Tibial nerve (tissue), 4 donors: ENCODE measurements at places on chromosomes 16 and 17. TPM values are rescaled to one million over a fixed set of nuclear protein-coding genes. Genes with fewer than 3 reads are reported as not detected.

GRCh38 chr16:60027351-60027750 is 1293.2 kb upstream of the GOT2 start:
- DNase-seq: no peak

- DNase-seq: no peak
Observed at GRCh38 chr17:73546770-73547536, 97.3 kb downstream of the SDK2 start.

DNA sequence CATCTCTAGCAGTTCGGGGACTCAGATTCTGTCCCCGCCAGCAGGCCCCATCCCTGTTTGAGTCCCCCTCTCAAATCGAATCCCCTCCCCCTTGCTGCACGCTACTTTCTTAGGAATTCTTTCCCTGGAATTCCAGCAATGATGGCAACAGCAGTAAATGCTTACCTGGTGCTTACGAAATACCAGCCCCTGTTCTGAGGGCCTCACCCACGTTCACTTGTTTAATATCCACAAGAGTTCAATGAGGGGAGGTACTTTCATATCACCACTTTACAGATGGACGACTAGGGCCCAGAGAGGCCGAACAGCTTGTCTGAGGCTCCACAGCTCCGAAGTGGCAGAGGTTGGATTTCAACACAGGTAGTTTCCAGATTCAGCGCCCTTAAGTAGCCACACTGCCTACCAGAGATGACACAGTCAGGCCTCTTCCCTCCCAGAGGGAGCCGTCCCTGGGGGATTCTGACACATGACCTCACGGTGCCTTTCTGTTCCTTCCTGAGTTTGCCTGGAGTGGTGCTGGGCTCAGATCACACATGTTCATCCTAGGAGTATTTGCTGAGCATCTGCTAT is 120.7 kb upstream of the GSE1 start:
- DNase-seq: no peak

DNA sequence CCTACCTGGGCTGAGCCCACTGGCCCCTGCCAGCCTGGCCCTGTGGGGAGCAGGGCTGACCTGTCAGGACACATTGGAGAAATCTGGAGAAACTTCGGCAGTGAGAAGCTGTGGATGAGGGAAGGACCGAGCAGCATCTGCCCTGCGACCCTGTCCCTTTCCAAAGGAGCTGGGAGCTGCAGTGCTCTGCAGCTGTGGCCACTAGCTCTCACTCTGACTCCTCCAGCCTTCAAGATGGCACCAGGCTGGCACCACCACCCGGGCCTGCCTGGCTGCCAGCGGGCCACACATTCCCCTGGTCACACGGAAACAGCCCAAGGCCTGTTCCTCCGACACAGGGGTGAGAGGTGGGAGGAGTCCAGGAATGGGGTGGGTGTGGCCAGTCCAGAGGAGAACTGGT is 30.1 kb downstream of the CD300LG start:
- no peak for DNase-seq

DNA sequence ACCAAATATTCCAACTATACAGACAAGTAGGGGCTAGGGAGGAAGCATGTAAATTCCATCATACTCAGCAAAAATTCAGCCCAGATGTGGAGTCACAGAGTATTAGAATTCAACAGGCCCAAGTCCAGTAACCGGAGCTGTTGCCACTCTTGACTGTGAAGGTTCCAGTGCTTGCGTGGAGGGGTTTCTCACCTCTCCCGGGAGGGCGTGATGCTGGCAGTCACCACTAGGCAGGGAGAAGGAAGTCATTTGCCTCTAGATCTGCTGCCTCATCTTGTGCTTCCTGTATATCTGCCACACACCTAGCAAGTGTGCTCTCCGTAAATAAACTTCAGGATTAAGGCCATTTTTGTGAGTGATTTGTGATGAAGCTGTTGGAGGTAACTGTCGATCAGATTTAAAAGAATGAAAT is 1.0 kb upstream of the CKLF start:
- DNase-seq: no peak

The KRT15 gene
- 0.78 TPM for total RNA-seq

- no peak for DNase-seq
Observed at GRCh38 chr17:60301649-60302048, 90.3 kb downstream of the USP32 start.

GRCh38 chr17:55426851-55427586 is 5.4 kb upstream of the MMD start:
- DNase-seq: no peak

The PDPR gene
- 24.6 TPM for total RNA-seq
